ENCODE measurements at places on chromosomes 4 and X. TPM values are rescaled to one million over a fixed set of nuclear protein-coding genes. Genes with fewer than 3 reads are reported as not detected.

- H3K4me3 ChIP-seq: no peak overlapping the region
- H3K4me1 ChIP-seq: no peaks in the 10 kb centered on the region
- H3K27me3 ChIP-seq: no peaks in the 10 kb centered on the region
- H3K27ac ChIP-seq: no peak overlapping the region
- no peak for DNase-seq
Measured at GRCh38 chr4:94441838-94442237, 9.9 kb upstream of the PDLIM5 start.

The SPANXN3 gene
- not detected for total RNA-seq

The ZNF595 gene
- 22.2 TPM for total RNA-seq

The FRG2 gene
- total RNA-seq: 67.1 TPM

DNA sequence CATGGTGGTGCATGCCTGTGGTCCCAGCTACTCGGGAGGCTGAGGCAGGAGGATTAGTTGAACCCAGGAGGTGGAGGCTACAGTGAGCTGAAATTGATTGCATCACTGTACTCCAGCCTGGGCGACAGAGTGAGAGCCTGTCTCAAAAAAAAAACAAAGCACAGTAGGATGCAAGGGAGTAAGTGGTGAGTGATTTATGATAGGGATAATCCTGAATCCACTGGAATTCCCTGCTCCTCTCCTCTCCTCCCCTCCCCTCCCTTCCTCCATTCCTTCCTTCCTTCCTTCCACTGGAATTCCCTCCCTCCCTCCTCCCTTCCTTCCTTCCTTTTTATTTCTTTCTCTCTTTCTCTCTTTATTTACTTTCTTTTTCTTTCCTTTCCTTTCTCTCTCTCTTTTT lies 40.9 kb upstream of the NKRF start:
- no peaks in the 10 kb centered on the region for H3K4me1 ChIP-seq
- H3K4me3 ChIP-seq: no peak overlapping the region
- H3K36me3 ChIP-seq: no peaks in the 10 kb centered on the region
- H3K27ac ChIP-seq: no peak overlapping the region
- no peaks in the 10 kb centered on the region for H3K27me3 ChIP-seq

The CD38 gene
- not detected for total RNA-seq

GRCh38 chrX:1451251-1451660 lies 1.5 kb downstream of the ASMTL start:
- DNase-seq: no peak
- H3K4me1 ChIP-seq: no peaks in the 10 kb centered on the region
- H3K27ac ChIP-seq: no peak overlapping the region
- H3K36me3 ChIP-seq: no peaks in the 10 kb centered on the region
- H3K4me3 ChIP-seq: peak overlapping the region; percentile 97

DNA sequence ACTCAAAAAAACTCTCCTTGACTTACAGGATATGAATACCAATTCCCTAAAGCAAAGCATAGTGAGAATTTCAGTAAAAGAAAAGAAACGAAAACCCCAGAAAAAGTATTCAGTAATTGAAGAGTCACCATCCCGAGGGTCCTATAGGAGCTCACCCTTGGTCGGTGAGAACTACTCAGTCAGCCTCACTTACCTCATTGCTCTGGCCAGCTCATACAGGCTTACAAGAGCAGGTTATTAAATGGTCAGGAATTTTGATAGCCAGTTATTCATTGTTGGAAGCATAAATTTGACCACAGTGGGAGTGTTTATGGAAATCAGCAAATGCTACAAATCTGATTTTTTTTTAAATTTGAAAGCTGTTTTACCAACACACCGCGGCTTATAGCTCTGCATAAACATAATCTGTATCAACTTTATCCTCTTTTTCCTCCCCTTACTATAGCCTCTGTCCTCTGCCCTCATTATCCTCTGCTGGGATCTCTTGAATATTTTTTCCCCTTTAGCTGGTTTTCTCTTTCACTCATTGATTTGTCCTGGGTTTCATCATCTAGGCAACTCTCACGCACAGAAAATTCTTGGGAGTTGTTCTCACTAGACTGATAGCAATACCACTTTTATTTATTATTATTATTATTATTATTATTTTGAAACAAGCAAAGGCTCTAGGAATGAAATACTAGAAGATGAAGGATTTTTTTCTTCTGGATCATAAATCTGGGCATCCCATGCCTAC lies 11.0 kb upstream of the CXCL2 start:
- no peak for DNase-seq
- no peak overlapping the region for H3K27ac ChIP-seq
- peaks cover 15% of the 10 kb centered on the region for H3K4me1 ChIP-seq
- no peaks in the 10 kb centered on the region for H3K27me3 ChIP-seq
- H3K4me3 ChIP-seq: no peak overlapping the region

DNA sequence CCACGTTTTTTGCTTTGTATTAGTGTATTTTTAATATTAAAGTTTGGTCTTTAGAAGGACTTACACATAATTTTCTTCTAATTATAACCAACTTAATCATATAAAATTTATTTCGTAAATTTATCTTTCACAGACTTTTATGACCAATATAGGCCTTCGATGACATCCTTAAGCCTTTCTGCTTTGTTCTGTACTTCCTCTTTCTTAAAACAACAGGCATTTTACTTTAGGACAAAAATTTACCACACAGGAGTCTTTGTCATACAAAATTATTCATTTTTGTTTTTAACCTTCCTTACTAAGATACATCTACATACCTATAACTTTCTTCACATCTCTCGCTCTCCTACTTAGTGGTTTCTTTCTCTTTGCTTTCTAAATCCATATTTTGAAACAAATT lies 56.3 kb downstream of the RGS12 start:
- no peaks in the 10 kb centered on the region for H3K36me3 ChIP-seq
- DNase-seq: no peak
- H3K4me1 ChIP-seq: peaks cover 33% of the 10 kb centered on the region

The AMBN gene
- total RNA-seq: 3.8 TPM

DNA sequence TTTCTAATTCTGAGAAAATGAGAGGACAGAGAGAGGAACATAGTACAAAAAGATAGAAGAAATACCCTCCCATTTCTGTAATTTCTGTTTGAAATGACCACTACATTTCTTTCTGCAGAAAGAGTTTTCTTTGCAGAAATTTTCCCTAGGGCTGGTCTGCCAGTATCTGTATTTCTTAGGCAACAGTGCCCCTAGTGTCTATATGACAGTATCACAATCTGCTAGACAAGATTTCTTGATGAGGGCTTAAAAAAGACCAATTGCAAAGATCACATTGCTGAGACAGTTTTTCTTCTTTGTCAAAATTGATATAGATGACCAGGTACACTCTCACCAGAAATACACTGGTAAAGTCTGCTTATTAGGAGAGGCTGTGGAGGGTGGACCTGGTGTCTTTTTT lies 81.0 kb upstream of the ZDHHC15 start:
- no peak overlapping the region for H3K4me3 ChIP-seq
- H3K36me3 ChIP-seq: no peaks in the 10 kb centered on the region
- DNase-seq: peak; percentile 18
- no peaks in the 10 kb centered on the region for H3K27me3 ChIP-seq

GRCh38 chr4:124028182-124028581 lies 631.6 kb downstream of the SPRY1 start:
- H3K36me3 ChIP-seq: no peaks in the 10 kb centered on the region
- peak; percentile 51 for DNase-seq
- H3K4me3 ChIP-seq: no peak overlapping the region
- H3K27ac ChIP-seq: no peak overlapping the region
- no peaks in the 10 kb centered on the region for H3K27me3 ChIP-seq
- H3K4me1 ChIP-seq: peaks cover 24% of the 10 kb centered on the region

DNA sequence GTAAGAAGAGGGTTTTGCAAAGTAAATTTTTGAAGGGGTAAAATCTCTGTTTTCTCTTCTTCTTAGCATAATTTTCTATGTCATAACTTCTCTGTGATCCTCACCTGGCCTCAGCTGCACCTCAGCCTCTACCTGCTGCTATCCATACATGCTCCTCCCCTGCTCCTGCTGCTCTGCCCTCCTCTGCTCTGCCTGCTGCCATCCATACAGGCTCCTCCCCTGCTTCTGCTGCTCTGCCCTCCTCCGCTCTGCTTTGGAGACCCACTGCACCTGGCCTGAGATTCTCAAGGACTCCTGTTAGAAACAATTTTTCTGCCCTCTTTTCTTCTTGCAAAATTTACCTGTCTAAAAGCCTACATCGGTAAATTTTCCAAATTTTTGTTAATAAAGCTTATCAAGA lies 388.6 kb upstream of the PITX2 start:
- H3K27ac ChIP-seq: no peak overlapping the region
- H3K4me1 ChIP-seq: no peaks in the 10 kb centered on the region
- peaks cover 71% of the 10 kb centered on the region for H3K27me3 ChIP-seq
- no peaks in the 10 kb centered on the region for H3K36me3 ChIP-seq
- DNase-seq: no peak

- H3K36me3 ChIP-seq: no peaks in the 10 kb centered on the region
- H3K27me3 ChIP-seq: no peaks in the 10 kb centered on the region
- peak; percentile 4 for DNase-seq
- H3K27ac ChIP-seq: no peak overlapping the region
- no peak overlapping the region for H3K4me3 ChIP-seq
- no peaks in the 10 kb centered on the region for H3K4me1 ChIP-seq
Measured at GRCh38 chrX:133771086-133771646, 214.2 kb downstream of the GPC3 start.

DNA sequence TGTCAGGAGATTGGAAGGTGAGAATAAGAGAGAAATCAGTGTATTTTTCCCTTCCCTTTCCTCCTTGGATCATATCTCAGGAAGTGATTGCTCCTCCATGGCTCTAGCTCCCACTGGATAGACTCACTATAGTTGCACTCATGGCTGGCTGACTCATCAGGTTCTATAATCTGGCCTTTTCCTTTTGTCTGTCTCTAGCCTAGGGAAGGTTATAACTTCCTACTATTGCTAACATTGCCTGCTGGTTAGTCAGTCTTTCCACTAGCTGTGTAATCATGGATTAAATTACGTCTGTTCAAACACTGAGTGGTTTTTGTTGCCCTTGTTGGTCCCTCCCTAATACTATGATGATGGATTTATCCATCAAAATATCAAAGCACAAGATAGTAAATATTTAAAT lies 195.5 kb upstream of the VEGFC start:
- H3K4me1 ChIP-seq: no peaks in the 10 kb centered on the region
- H3K27me3 ChIP-seq: no peaks in the 10 kb centered on the region
- H3K27ac ChIP-seq: no peak overlapping the region
- DNase-seq: peak; percentile 54
- no peaks in the 10 kb centered on the region for H3K36me3 ChIP-seq

GRCh38 chr4:148288448-148288847 lies 153.8 kb downstream of the NR3C2 start:
- DNase-seq: no peak
- H3K4me3 ChIP-seq: no peak overlapping the region
- H3K27me3 ChIP-seq: no peaks in the 10 kb centered on the region
- no peak overlapping the region for H3K27ac ChIP-seq
- no peaks in the 10 kb centered on the region for H3K4me1 ChIP-seq

- no peaks in the 10 kb centered on the region for H3K4me1 ChIP-seq
- H3K27me3 ChIP-seq: no peaks in the 10 kb centered on the region
- no peak for DNase-seq
- no peak overlapping the region for H3K27ac ChIP-seq
Measured at GRCh38 chr4:22268350-22269025, 247.4 kb downstream of the ADGRA3 start.

DNA sequence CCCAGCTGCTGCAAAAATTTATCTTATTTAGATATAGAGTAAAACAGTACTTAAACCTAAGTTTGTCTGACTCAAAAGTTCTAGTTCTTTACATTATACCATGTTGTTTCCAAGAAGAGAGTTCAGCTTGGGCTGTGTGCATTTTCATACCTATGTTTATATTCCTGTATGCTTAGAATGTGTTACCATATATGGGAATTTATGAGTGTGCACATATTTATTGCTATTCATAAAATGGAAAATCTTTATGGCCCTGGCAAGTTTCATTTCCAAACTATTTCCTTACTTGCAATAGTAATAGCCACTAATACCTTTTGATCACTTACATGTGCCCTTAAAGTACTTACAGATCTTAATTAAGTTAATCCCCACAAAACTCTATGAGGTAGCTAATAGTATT lies 2.6 kb downstream of the HEPH start:
- no peak overlapping the region for H3K4me3 ChIP-seq
- no peak overlapping the region for H3K27ac ChIP-seq
- H3K27me3 ChIP-seq: no peaks in the 10 kb centered on the region
- no peaks in the 10 kb centered on the region for H3K4me1 ChIP-seq

The RBM47 gene
- total RNA-seq: 0.28 TPM

DNA sequence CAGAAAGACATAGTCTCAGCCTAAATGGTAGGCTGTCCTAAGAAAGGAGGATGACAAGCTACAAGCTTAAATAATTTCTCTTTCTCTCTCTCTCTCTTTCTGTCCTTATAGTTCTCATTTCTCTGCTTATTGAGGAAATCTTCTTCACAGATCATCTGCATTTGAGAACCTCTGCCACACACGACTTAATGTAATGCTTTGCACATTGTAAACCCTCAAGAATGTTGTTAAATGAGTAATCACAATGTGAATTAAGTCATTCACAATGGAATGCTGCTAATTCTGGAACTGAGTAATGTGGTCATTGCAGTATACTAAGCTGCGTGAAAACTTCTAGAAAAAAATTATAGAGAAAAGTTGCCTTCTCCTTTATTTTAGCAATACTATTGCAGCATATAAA lies 508.9 kb upstream of the FTHL17 start:
- H3K4me1 ChIP-seq: no peaks in the 10 kb centered on the region
- no peak overlapping the region for H3K27ac ChIP-seq
- H3K27me3 ChIP-seq: no peaks in the 10 kb centered on the region
- no peaks in the 10 kb centered on the region for H3K36me3 ChIP-seq
- peak; percentile 56 for DNase-seq
- H3K4me3 ChIP-seq: no peak overlapping the region
